ENCODE measurements at places on chromosomes 3 and 15.

DNA sequence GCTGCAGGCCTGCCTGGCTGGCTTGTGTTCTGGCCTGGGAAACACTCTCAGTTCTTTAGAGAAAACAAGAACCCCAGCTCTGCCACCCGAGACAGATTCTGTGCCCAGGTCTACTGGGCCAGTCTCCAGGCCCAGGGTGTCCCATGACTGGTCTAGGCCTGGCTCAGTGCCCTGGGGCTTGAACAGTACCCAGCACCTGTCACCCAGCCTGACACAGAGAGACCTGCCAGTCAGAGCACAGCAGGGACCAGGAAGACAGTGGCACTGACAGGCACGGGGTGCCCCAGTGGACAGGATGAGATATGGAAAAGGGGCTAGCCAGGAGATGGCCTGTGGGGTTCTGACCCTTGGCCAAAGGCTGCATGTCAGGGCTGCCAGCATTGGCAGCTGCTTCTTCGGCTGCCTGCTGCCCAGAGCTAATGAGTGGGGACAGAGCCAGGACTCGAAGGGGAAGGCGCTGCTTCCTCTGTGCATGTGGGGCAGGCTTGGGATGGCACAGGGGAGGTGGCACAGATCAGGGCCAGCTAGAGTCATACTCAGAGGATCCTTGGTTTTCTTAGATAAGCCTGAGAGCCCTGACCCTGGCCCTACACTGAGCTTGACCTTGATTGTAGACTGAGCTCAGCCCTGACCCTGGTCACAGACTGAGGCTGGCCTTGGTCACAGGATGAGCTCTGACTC lies 15.1 kb downstream of the CCDC33 start:
- no peak for DNase-seq

GRCh38 chr3:125200731-125201139 lies 11.8 kb downstream of the SLC12A8 start:
- no peak for DNase-seq

- no peak for DNase-seq
Measured at GRCh38 chr3:141082064-141082463, 30.9 kb downstream of the SPSB4 start.

GRCh38 chr15:66594836-66595235 lies 29.0 kb upstream of the LCTL start:
- DNase-seq: no peak

- peak; percentile 100 for DNase-seq
Measured at GRCh38 chr3:52056968-52057811, 819 bp upstream of the DUSP7 start.

- DNase-seq: no peak
Measured at GRCh38 chr3:113954091-113954685, 6.4 kb downstream of the ZDHHC23 start.

- no peak for DNase-seq
Measured at GRCh38 chr3:107970993-107971580, 119.7 kb downstream of the CD47 start.

Data from stimulated activated CD8-positive, alpha-beta memory T cell treated with anti-CD3 and anti-CD28 coated beads, Interleukin-15, amount 100 ng/mL, for 4 hours (primary cell).